ENCODE measurements at places on chromosomes 6 and 20.

DNA sequence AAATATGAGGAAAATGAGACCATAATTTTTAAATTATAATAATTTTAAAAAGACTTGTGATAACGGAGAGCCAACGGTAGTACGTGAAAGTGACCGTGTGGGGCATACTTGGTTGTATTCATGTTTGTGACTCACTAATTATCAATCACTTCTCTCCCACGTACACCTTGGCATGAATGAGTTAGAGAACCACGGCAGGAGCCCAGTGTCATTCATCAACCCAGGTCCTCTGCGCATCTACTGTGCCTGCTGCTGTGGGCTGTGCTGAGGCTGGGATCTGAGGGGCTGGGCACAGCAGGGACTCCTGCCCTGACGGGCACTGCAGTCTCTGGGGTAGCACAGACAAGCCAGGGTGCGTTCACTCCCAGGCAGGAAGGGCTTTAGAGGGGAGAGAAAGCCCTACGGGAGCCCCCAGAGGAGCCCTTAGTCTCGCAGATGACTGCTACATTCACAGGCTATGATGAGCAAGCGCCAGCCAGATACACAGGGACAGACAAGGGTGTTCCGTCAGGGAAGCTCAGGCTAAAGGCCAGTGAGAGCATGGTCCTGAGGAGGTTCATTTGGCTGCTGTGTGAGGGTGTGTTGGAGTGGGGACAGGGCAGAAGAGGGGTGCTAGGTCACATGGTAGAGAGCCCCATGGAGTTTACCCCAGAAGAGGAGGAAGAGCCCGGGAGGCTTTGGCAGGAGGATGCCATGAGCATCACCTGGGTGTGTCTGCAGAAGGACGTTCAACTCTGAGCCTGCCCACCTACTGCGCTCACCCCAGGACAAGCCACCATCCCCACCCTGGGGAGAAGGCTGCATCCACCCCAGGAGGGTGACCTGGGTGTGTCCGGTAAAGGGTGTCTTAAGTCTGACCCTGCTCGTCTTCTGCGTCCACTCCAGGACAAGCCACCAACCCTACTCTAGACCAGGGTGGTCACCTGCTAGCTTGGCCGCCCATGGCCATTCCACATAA lies 8.2 kb upstream of the RPS6KA2 start:
- DNase-seq: no peak

DNA sequence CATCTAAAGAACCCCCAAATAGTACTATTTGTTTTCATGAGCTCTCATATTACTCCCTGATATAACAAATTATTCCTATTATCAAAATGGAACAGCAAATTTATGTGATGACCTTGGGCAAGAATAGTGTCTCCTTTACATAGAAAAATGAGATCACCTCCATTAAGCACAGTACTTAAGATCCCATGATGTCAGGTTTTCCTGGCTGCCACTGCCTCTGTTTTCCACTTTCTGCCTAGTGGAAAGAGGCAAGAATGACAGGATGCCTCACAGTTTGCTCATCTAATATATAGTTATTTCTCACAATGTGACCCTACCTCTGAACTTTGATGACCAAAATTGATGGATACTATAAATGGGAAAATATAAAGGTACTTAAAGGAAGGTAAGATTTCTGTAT lies 260.1 kb upstream of the SGK1 start:
- no peak for DNase-seq

GRCh38 chr6:75246386-75246785 lies 2.8 kb upstream of the COX7A2 start:
- DNase-seq: no peak

- DNase-seq: no peak
These were observed 77.0 kb upstream of the SGK1 start for GRCh38 chr6:134394905-134395304.

- no peak for DNase-seq
These were observed 64.3 kb downstream of the ADTRP start for GRCh38 chr6:11714116-11714797.

DNA sequence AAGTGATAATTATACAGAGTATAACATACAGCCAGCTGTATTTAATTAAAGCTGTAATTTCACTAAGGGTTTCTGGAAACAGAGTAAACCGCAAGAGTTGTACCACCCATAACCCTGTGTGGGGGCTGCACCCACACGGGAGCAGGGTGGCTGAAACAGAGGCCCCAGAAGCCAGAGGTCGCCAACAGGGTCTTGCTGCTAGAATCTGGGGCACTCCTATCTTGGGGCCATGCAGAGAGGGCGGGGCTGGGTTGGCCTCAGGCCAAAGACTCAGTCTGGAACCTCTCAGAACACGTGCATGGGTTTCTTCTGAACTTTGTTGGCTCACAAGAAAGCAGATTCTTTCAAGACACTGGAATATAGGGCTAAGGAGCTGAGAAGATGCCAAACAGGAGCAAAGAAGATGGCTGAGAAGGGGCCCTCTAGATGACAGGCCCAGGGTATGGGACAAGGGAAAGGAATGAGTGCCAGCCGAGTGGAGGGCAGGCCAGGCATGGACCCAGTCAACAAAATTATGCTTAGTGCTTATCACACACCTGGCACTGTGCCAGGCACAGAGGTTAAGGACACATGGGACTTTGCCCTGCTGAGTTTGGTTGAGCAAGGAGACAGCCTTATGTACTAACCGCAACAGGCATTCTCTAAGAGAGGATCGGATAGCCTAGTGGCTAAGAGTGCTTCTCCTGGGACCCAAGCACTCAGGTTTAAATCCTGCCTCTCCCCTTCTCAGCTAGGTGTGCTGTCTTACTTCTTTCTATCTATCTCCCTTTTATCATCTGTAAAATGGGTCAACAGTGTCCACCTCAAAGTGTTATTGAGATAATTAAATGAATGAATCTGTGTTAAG lies 96.6 kb upstream of the FOXP4 start:
- DNase-seq: no peak

- no peak for DNase-seq
These were observed 129.4 kb upstream of the NAA20 start for GRCh38 chr20:19887556-19888268.

- DNase-seq: no peak
These were observed 116.6 kb upstream of the RPS6KA2 start for GRCh38 chr6:166743406-166744222.

- DNase-seq: peak; percentile 81
These were observed 52.9 kb upstream of the SLC22A16 start for GRCh38 chr6:110529355-110529754.

- DNase-seq: no peak
These were observed 16.6 kb upstream of the BTBD3 start for GRCh38 chr20:11901127-11901526.

GRCh38 chr6:116118608-116119007 lies 7.3 kb downstream of the COL10A1 start:
- no peak for DNase-seq
